ENCODE measurements at places on chromosomes 3 and 15. TPM values are rescaled to one million over a fixed set of nuclear protein-coding genes. Genes with fewer than 3 reads are reported as not detected.

The MASP1 gene
- 112 TPM for total RNA-seq

The PCOLCE2 gene
- total RNA-seq, result 9.7 TPM

The LMAN1L gene
- not detected for total RNA-seq

The P2RY1 gene
- 1.3 TPM for total RNA-seq

- no peaks in the 10 kb centered on the region for H3K4me1 ChIP-seq
- H3K4me3 ChIP-seq, result no peak overlapping the region
- no peak overlapping the region for H3K27ac ChIP-seq
- H3K27me3 ChIP-seq, result no peaks in the 10 kb centered on the region
- no peak for DNase-seq
These were observed 27.5 kb downstream of the NXPE3 start for GRCh38 chr3:101806491-101806890.

DNA sequence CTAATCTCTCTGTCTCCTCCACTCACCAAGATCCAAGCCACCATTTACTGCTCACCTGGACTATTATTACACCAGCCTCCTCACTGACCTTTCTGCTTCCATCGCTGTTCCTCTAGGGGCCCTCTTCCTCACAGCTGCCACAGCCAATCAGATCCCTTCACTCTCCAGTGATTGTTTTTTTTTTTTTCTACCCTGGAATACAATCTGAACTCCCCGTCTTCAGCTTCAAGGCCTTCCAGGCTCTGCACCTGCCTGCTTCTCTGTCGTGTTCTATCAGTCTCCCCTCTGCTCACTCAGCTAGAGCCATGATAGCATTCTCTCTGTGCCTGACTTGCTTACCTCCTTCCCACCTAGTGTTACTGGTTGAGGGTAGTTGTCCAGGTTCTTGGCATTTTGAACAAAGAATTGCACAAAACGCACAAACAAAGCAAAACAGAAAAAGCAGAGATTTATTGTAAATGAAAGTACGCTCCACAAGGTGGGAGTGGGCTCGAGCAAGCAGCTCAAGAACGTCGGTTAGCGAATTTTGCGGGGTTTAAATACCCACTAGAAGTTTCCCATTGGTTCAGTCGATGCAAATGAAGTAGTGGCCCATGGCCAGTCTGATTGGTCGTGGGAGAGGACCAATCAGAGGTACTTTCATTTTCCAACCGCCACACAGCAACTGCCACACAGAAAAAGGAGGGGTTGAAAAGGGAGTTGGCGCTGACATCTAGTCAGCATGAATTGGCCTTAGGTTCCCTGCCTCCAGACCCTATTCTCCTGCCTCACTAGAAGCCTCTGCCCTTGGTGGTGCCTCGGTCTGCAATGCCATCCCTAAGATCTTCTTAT lies 188.9 kb downstream of the TLE3 start:
- H3K4me3 ChIP-seq, result no peak overlapping the region
- H3K27me3 ChIP-seq, result no peaks in the 10 kb centered on the region
- no peak overlapping the region for H3K27ac ChIP-seq
- no peaks in the 10 kb centered on the region for H3K36me3 ChIP-seq

- no peaks in the 10 kb centered on the region for H3K27me3 ChIP-seq
- DNase-seq, result no peak
- H3K4me3 ChIP-seq, result no peak overlapping the region
- H3K27ac ChIP-seq, result no peak overlapping the region
- no peaks in the 10 kb centered on the region for H3K4me1 ChIP-seq
- H3K36me3 ChIP-seq, result no peaks in the 10 kb centered on the region
These were observed 244.8 kb downstream of the TLE3 start for GRCh38 chr15:69852916-69853315.

DNA sequence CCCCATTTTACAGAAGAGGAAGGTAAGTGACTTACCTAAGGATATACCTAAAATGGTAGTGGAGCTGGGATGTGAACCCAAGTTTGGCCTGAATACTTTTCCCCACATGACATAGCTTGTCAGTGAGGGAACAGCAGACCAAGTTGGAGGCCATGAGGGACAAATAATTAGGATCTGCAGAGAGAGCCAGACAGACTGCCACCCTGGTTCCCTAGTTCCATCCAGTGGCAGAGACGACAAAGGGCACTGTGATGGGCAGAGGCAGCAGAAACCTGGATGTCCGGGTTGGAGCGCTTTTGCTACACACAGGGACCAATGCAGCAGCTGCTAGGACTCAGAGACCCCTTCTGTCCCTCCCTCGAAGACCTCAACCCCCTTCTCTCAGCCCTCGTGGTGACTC lies 1.2 kb downstream of the CPLX3 start:
- no peak for DNase-seq
- no peaks in the 10 kb centered on the region for H3K36me3 ChIP-seq
- H3K4me3 ChIP-seq, result no peak overlapping the region

DNA sequence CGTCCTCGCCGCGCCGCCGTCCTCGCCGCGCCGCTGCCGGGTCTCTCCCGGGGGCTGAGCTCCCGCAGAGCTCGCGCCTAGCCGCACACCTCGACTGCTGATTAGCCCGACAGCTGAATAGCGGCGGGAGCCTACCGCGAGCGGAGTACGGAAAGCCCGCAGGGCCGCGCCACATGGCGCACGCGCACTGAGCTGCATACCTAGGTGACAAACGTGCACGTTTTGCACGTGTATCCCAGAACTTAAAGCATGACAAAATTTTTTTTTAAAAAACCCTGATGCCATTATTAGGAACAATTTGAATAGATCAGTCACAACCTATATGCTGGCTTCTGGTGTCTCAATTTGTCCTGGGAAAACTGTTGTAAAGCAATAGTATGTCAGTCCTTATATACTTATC lies at the start of gene GOLGA8A:
TSS of gene GOLGA8A (minus strand) at position 122 of the 400 bp plus-strand sequence. CDS start 48,117 bp downstream, outside the sequence.
- no peaks in the 10 kb centered on the region for H3K27me3 ChIP-seq
- DNase-seq, result no peak
- no peak within 1 kb of the TSS for H3K4me3 ChIP-seq

GRCh38 chr15:95162967-95163531 lies 931.7 kb downstream of the MCTP2 start:
- no peak overlapping the region for H3K4me3 ChIP-seq
- DNase-seq, result no peak
- no peaks in the 10 kb centered on the region for H3K4me1 ChIP-seq
- no peak overlapping the region for H3K27ac ChIP-seq

DNA sequence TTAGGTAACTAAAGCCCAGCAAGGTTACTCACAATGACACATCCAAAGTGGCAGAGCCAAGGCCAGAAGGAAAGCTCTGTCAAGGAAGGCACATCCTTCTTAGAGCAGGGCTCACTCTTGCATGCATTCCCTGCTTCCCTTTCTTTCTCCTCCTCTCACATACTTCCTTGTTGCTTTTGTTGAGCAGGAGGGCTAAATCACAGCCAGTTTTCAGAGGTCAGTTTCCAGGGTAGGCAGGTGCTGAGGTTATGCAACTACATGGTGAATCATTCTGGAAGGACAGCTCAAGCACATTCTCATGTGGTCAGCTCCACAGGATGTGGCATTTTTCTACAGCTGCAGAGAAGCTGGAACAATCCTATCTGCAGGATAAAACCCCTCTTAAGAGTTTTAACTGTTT lies 275.6 kb downstream of the ZNF621 start:
- no peaks in the 10 kb centered on the region for H3K27me3 ChIP-seq
- H3K4me3 ChIP-seq, result no peak overlapping the region
- no peaks in the 10 kb centered on the region for H3K36me3 ChIP-seq
- no peak for DNase-seq

DNA sequence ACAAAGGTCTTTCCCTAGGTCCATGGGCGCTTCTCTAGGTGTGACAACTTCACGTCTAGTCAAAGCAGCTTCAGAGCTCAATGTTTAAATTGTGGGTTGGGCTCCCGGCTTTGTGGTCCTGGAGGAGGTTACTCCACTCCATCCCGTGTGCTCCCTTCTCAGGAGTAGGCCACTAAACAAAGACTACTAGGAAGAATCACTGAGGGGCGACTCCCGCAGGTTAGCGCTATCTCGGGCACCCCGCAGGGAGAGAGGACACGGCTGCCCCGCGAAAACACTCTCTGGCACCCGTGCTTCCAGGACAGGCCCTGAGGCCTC lies 500 bp downstream of the PARP6 start:
- peak overlapping the region; percentile 68 for H3K4me3 ChIP-seq
- H3K27ac ChIP-seq, result peak overlapping the region; percentile 60
- no peaks in the 10 kb centered on the region for H3K36me3 ChIP-seq
- H3K27me3 ChIP-seq, result no peaks in the 10 kb centered on the region
- no peak for DNase-seq
